ENCODE measurements at places on chromosomes 2 and 18.
A peak's percentile ranks its signal among the peaks of the same experiment; 100 is the strongest.

- no peak for DNase-seq
Measured at GRCh38 chr2:5368263-5368662, 323.9 kb upstream of the SOX11 start.

GRCh38 chr2:70145851-70146739, 44.7 kb downstream of the C2orf42 start:
- DNase-seq, result peak; percentile 69

GRCh38 chr18:31102025-31102684, at the start of gene DSC2:
TSS of gene DSC2 (minus strand) at chr18:31102421. CDS start at chr18:31101971, 450 bp downstream.
- DNase-seq, result no peak

DNA sequence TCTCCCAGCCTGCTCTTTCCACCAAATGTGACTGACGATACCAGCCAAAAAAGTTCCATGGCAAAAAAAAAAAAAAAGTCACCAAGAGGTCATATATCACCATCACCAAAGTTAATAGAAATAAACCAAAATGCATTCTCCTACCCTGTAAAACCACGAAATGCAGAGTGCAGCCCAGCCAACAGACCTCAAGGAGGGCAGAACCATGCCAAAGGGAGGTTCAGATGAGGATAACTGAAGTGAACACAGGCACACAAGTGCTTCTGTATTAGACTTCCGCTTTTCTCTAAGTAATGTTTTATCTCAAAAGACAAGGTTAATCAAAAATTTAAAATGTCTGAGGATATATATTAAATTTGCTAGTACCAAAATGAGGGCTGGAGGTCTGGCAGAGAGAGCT, 5.5 kb downstream of the SERPINE2 start:
- DNase-seq, result no peak

DNA sequence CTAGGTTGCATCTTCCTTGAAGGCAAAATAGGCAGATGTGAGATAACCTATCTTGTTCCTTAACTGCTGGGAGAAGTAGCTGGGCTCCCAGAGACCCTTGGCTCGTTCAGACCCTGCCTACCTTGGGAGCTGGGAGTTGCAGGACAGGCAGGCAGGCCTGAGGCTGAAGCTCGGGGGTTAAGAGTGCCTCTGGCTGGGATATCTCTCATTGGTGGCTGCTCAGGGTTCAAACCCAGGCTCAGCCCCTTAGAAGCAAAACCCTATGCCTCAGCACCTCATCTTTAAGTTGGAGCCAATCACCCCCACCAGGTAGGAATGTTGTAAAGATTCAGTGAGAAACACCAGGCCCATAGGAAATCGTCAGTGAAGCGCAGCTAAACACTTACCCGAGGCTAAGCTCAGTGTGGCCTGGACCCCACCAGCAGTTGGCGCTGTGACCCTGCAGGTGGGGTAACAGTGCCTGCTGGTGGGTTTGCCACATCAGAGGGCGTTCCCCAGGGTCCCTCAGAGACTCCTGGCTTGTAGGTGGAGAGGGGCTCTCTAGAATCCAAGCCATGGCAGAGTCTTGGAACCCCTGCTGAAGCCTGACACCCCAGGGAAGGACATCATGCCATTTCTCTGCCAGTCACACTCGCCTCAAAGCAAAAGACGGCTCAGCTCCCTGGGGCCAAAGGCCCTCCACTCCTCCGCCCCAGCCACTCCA, 54.6 kb upstream of the GPR17 start:
- peak; percentile 52 for DNase-seq

- DNase-seq, result no peak
Measured at GRCh38 chr2:216235462-216235861, 126.3 kb downstream of the XRCC5 start.

- DNase-seq, result no peak
Measured at GRCh38 chr2:112625474-112626114, 20.1 kb upstream of the SLC20A1 start.

DNA sequence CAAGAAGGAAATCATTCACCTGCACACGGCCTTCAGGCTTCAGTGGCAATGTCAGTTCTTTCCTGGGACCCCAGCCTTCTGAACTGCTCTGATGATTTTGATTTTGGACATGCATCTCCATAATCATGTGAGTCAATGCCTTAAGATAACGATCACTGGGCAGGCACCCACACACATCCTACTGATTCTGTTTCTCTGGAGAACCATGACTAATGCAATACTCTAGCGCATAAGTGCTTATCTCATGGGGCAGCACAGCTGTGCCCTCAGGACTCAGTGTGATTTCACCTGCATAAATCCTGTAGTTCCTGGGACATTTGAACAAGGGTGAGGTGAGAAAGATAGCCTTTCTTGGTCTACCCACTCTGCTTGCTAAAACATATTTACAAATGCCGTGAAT, 144.6 kb downstream of the AKAIN1 start:
- DNase-seq, result no peak

DNA sequence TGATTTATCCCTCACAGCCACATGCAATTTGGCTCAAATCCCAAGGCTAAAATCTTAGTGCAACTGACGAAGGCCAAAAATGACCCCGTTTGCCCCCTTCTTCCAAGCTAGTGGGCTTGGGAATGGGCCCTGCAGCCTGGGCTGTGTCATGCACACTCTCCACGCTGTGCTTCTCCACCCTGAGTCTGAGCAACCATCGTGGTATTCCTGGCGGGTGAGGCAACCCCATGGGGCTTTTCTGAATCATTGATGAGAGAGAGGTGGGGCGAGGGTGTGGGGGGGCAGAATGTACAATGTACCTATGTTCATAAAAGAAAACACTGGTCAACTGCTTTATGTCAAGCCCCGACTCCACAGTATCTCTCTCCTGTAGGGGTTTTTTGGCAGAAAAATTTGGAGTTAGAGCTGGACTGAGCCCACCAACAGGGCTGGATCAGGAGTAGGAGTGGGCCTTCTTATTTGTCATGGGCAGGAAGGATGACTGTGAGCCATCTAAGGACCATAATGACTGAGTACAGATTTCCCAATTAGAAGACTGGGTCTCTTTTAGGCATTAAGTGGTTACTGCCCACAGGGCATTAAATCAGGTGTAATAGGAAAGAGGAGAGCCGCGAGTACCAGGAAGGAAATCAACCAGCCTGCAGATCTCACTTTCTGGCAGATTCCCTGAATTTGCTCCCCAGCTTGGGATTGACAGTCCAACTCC, 8.9 kb downstream of the SULT1C2 start:
- DNase-seq, result no peak

- peak; percentile 41 for DNase-seq
Measured at GRCh38 chr2:227117027-227117426, 47.0 kb downstream of the COL4A4 start.

DNA sequence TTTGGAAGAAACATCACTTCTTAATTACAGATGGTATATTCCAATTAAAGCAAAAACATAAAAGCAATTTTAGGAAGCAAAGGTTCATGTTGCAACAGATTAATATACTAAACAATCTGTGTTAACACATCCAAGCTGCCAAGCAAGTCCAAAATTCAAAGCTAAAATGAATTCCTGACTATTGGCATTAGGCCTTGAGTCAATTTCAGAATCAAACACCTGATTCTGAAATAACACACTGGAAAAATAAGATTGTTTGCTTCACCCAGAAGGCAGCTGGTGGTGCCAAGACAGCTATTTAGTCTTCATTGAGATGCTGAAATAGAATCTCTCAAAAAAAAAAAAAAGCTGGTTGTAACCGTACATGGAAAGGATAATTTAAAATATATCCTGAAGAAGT, 465.6 kb downstream of the SOCS6 start:
- no peak for DNase-seq

- DNase-seq, result no peak
Measured at GRCh38 chr2:171056307-171056706, 104.4 kb downstream of the TLK1 start.

DNA sequence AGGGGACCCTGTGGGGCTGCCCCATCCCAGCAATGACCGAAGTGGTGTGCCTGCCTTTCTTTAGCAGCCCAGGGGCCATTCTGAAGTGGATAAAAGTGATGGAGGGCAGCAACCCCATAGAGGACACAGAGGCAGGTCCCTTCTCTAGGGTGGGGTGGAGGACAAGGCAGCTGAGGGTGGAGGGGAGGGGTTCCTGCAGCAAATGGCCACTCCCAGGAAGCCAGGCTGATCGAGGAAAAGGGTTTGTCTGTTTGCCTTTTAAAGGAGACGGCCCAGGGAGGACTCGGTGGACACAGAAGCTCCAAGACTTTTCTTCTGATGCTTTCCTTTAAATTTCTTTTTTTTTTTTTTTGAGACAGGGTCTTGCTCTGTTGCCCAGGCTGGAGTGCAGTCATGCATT, 272.8 kb downstream of the TWIST2 start:
- no peak for DNase-seq

DNA sequence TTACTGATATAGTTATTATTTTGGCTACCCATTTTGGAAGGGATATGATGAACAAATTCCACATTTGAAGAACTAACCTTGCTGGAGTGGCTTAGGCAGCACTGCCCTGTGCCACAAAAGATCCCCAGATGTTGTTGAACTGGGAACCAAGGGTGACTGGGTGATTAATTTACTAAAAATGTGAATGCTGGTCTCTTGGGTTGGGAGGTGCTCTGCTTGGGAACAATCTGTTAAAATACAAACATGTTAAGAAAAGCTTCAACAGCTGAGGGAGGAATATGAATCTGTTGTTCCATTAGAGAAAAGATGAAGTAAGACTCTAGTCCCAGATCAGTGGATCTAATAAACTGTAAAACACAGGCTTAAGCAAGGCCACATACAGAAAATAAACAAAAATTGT, 1860.1 kb downstream of the SUCLG1 start:
- DNase-seq, result no peak

GRCh38 chr2:164675027-164675426, 53.7 kb upstream of the GRB14 start:
- no peak for DNase-seq

GRCh38 chr2:240329116-240329665, 106.3 kb upstream of the GPC1 start:
- DNase-seq, result no peak

DNA sequence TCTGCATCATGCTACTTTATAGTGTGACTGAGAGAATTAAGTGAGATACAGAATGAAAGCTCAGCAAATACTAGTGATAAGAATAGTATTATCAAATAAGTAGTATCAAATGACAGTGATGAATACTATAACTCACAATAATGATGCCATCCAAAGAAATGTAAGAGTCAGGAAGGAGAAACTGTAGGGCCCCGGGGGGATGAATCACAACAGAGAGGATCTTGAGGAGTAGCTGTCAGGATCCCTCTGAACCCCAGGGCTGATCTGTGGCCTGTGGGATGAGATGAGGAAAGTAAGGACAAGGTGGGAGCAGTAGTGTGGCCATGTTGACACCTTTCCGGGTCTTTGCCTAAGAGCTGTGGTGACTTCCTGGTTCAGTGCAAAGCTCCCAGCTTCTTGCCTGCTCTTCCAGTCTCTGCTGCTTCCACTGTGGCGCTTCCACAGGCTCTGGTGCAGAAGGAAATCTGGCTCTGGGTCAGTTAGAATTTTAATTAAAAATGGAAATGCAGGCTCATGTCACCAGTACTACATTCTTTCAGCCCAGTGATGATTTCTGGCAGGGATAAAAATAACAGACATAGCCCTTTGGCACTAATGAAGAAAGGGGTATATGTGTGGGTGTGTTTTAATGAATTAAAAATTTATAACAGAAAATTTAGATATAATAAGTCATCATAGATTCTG, 166.9 kb downstream of the MYO3B start:
- no peak for DNase-seq

DNA sequence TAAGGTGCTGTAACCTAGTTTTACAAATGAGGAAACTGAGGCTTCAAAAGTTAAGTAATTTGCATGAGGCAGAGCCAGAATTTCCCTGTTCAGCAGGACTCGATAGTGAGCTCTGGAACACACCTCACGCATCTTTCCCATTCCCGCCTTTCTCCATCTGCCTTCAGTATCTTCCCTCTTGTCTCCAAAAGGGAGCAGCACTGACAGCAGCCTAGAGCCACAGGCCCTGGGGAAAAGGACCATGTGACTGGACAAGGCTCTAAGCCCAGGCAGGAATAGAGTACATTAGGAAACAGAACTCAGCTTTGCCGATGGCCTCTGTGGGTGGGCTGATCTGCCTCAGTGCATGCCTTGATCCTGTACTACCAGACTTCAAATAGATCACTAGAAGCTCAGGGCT, 21.5 kb downstream of the GPR155 start:
- DNase-seq, result no peak

DNA sequence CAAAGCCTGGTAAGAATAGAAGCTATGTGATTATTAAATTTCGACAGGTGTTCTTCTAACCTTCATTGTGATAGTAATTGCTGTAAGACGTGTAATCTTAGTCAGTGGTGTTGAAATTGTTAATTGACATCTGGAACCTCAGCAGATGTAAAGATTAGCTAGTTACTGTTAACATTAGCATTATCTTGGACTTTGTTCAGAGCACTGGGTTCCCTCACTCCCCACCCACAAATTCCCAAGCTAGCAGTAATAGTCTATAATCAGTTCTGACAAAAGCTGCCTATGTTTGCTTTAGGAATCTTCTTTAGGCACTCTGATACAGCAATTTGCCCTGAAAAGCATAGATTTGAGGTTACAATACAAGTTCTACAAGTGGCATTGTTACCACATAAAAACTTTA, 233.7 kb downstream of the EN1 start:
- no peak for DNase-seq

- DNase-seq, result no peak
Measured at GRCh38 chr2:193072647-193073046, 877.9 kb upstream of the TMEFF2 start.

- no peak for DNase-seq
Measured at GRCh38 chr18:58169472-58169871, 125.4 kb downstream of the NEDD4L start.

- no peak for DNase-seq
Measured at GRCh38 chr2:219775506-219775905, 148.1 kb downstream of the SLC4A3 start.

DNA sequence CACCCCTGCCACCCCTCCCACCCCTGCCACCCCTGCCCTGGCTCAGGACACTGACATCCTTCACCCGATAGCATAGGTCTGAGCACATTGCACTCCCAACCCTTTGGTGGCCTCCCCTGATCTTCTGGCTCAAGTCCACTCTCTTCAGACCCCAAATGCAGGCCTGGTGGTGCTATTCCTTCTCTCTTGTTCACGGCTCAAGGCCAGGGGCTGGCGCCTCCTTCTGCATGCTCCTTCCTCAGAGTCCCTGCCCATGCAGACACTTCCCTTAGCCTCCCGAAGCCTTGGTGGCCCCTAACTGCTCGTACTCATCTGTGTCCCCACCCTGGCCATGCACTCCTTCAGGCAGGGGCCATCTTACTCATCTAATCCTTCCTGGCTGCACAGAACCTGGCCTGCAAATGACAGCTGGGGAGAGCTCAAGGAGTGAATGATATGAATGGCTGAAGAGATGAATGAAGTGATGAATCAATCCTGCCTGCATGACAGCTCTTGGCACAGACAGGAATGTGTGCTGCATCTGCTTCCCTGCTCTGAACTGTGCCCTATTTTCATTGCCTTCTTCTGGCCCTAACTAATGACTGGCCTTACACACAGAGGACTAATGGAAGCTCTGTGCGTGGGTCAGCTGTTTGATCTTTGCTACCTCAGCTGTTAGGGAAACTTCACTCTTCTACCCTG, 290.8 kb downstream of the DYSF start:
- DNase-seq, result no peak

DNA sequence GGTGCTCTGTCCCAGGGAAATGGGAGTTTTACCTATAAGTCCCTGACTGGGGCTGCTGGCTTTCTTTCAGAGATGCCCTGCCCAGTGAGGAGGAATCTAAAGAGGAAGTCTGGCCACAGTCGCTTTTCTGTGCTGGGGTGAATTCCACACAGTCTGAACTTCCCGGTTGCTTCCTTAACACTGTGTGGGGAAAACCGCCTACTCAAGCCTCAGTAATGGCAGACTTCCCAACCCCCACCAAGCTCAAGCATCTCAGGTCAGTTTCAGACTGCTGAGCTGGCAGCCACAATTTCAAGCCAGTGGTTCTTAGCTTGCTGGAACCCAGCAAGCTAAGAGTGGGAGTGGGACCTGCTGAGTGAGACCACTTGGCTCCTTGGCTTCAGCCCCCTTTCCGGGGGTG, 54.9 kb downstream of the NUP35 start:
- DNase-seq, result no peak
